Smooth muscle cell of the umbilical artery (primary cell): ENCODE measurements at places on chromosomes 1 and 21. TPM values are rescaled to one million over a fixed set of nuclear protein-coding genes. Genes with fewer than 3 reads are reported as not detected.

The MMP23B gene
- 17.6 and 23.2 TPM in 2 replicates for total RNA-seq

The KIF26B gene
- 66.8 and 71.3 TPM in 2 replicates for total RNA-seq

The FAM167B gene
- 0.78 TPM in 1 of 2 replicates, not detected in the other for total RNA-seq

The ADGRL2 gene
- total RNA-seq = 31.8 and 47.6 TPM in 2 replicates

The PBX1 gene
- total RNA-seq = 26.3 and 38.0 TPM in 2 replicates
